ENCODE measurements at places on chromosomes 6 and 20.

GRCh38 chr6:166942393-166943168, 13.8 kb downstream of the RNASET2 start:
- DNase-seq: peak; percentile 62

DNA sequence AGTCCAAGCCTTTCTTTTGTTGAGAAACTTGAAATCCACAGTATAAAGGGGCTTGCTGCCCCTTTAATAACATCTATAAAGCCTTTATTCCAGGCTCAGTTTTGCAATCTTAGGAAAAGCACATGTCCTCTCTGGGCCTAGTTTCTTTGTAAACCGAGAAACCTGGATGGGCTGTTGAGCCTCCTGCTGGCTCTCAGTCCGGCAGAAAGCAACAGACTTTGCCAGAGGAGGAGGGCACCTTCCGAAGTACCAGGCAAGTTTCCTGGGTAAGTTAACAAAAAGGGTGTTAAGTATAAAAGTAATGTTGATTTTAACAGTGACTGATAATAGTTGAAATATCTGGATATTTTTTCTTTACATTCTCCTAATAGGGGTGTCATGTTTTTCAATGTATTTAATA, 99.0 kb upstream of the POPDC3 start:
- DNase-seq: no peak

- no peak for DNase-seq
Observed at GRCh38 chr6:149903938-149904611, 6.2 kb upstream of the RAET1E start.

GRCh38 chr6:90222724-90223198, 73.9 kb downstream of the BACH2 start:
- no peak for DNase-seq

DNA sequence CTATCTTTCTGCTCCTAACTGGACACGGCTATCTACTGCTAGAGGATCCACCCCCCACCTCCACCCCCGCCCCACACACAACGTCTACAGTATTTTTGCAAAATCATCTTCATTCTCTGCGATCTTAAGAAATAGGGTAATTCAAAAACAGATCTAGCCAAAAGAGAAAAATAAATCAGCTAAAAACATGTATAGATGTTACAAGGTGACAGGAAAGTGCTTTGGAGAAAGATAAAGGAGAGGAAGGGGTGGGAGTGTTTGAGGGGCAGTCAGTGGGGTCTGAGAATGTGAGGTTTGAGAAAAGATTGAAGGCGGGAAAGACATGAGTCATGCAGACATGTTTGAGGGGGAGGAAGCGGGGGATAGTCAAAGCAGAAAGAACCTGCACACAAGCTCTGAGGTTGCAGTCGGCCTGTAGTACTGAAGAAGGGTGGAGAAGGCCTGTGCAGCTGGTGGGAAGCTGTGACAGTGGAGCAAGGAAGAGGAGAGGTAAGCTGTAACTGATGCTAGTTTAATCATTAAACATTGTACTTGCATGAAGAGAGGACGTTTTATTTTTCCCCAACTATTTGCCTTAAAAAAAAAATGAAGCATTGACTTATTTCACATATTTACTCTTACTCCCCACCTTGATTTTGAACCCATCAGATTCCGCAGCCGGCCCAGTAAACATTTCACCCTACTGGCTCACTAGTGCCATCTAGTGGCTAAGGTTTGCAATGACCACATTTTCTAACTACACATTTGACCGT, 332.6 kb downstream of the ADGRB3 start:
- DNase-seq: peak; percentile 38

DNA sequence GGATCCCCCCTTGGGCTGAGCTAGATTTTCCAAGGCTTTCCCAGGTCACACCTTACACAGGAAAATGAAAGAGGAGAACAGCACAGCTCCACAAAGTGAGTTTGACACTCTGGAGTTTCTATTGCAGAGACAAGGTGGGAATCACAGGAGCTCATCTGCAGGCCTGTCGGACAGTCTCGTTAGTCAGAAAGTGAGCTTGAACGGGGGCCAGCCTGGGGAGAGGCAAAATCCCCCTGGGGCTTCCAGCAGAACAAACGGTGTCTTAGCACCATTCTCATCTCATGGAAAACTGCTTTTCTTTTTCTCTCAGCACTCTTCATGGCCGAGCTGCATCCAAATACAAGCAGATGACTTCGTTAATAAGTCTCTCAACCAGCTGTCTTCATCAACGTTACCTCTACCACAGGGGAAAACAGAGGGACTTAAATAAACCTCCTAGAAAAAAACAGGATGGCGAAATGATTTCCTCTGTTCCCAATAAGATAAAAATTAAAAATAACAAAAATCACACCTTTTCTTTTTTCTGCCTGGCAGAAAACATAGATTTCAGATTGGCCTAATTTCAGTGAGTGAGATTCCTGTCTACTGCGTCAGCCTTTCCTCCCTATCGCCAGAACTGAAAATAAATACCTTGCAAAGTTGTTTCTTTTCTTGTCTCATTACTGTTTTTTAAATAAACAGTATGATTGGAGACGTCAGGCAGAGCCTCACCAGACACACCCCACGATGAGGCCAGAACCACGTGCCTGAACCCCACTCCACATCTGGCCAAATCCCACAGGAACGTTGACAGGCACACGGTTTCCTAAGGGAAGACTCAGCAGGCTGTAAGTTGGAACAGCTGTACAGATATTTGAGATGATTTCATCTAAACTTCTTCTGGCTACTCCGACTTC, 219.0 kb downstream of the TTLL2 start:
- DNase-seq: no peak

DNA sequence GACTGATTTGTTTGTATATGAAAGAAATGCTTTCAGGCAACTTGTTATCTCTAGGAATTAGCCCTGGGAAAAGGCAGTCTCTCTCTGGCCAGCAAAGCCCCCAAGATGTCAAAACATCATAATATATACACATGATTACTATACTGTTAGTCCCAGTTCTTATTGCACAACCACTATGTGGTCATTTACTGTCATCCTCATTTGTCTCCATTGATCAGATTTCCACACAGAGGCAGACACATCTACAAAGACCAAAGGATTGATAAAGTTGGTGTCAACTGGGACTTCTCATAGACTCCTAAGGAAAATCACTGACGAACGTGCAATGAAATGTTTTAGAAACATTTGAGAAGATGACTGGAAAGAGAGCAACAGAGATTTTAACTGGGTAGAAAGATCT, 71.9 kb upstream of the POPDC3 start:
- DNase-seq: no peak

- DNase-seq: peak; percentile 92
Observed at GRCh38 chr20:49046087-49046900, at the start of gene CSE1L. CSE1L (plus strand) TSS chr20:49046312; CDS start chr20:49058464, 12,152 bp downstream.

- DNase-seq: no peak
Observed at GRCh38 chr20:51899674-51900073, 97.4 kb upstream of the SALL4 start.

GRCh38 chr6:1525364-1526038, 84.2 kb upstream of the FOXC1 start:
- no peak for DNase-seq

GRCh38 chr6:34671801-34672656, 24.5 kb downstream of the ILRUN start:
- DNase-seq: peak; percentile 63

- DNase-seq: no peak
Observed at GRCh38 chr6:11328613-11329247, 96.3 kb upstream of the NEDD9 start.

- no peak for DNase-seq
Observed at GRCh38 chr6:168022488-168023321, 25.2 kb downstream of the KIF25 start.

GRCh38 chr20:41055679-41056078, 27.1 kb downstream of the TOP1 start:
- DNase-seq: no peak

DNA sequence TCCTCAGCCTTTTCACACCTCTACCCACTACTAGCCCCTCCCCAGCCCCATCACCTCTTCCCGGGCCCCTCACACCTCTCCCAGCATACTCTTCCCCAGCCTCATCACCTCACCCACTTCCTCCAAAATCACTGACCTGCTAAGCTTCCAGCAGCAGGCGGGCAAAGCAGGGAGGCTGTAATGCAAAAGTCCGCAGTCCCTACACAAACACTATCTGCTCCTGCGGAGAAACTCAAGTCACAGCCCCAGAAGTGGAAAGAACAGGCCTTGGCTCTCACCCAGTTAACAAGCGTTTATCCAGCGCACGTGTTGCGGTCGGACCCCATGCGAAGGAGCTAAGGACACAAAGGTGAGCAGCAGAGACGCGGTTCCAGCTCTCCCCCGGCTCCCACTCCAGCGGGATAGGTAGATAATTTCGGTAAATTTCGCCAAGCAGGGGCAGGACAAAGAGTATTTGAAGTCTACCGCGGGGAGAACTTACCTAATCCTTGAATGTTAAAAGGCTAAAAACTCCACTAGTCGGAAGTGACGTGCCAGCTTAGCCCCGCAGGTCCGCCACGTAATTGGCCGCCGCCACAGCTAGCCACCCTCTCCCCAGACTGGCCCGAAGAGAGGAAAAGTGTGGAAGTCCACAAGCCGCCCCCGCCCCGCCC, 728 bp upstream of the TRIM39 start:
- DNase-seq: peak; percentile 72

DNA sequence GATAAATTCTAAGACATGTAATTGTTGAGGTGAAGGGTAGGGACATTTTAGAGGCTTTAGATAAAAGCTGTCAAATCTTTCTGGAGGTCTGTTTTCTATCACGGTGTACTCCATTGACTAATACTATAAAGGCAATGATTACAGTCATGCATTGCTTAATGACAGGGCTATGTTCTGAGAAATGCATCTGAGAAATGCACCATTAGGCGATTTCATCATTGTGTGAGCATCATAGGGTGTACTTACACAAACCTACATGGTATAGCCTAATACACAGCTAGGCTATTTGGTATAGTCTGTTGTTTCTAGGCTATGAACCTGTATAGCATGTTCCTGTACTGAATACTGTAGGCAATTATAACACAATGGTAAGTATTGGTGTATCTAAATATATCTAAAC, 71.3 kb upstream of the FYN start:
- no peak for DNase-seq

GRCh38 chr20:701401-702129, 26.0 kb upstream of the SCRT2 start:
- DNase-seq: no peak

DNA sequence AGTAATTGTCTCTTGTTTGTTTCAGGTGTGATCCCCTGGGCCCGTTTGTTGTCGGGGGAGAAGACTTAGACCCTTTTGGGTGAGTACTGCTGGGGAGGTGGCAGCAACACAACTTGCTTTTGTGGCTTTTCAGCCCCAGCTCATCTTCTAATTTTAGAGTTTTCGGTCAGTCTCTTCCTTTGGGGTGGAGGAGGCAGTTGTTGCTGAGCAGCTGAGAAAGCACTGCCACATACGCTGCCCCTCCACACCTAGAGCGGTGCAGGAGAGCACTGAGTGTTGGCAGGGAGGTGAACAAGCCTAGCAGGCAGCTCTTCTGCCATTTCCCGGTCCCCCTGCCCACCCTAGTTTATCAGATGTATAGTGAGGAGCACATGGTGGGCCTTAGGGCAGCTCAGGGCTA, 21.7 kb downstream of the TMEM74B start:
- DNase-seq: no peak

DNA sequence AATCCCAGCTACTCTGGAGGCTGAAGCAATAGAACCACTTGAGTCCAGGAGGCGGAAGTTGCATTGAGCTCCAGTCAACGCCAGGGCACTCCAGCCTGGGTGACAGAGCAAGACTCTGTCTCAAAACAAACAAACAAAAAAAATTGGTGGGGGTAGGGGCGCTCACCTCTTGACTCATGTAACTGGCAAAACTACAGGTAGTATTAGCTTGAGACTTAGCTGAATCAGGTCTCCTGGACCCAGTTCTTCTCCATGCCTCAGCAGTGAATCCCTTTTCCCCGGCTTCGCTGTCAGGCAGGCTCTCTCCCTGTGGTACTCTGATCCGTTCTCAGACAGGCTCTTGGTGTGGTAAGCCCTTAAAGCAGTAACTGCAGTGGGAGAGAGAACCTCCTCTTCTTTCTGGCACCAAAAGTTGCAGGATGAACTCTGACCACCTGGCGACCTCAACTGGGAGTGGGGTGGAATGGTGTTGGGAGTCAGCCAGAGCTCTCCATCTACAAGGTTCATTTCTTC, 12.9 kb downstream of the SLC9A8 start:
- DNase-seq: no peak

DNA sequence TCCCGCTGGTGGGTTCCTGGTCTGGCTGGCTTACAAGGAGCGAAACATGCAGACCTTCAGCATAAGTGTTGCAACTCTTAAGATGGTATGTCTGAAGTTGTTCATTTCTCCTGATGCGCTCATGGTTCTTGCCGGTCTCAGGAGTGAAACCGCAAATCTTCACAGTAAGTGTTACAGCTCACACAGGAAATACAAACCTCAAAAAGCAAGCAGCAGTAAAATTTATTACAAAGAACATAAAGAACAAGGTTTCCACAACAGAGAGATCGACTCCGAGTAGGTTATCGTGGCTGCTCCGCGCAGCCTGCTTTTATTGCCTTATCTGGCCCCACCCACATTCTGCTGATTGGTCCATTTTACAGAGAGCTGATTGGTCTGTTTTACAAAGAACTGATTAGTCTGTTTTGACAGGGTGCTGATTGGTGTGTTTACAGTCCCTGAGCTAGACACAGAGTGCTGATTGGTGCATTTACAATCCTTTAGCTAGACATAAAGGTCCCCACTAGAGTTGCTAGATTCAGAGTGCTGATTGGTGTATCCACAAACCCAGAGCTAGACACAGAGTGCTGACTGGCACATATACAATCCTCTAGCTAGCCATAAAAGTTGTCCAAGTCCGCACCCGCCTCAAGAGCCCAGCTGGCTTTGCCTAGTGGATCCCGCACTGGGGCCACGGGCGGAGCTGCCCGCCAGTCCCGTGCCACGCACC, 39.2 kb downstream of the TRIM27 start:
- peak; percentile 70 for DNase-seq

GRCh38 chr6:22078802-22079545, 217.9 kb downstream of the PRL start:
- DNase-seq: no peak

DNA sequence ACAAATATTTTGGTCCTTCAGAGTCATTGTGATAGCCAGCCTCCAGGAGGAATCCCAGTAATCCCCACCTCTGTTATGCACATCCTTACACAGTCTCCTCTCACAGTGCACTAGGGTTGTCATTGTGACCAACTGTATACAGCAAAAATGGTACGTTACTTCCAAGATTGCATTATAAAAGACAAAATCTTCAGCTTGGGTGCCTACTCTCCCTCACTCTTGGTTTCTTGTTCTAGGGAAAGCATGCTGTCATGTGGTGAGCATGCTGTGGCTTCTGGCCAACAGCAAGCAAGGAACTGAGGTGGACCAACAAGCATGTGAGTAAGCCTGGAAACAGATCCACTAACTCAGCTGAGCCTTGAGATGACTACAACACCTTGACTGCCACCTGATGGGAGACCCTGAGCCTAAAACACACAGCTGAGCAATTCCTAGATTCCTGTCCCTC, 130.1 kb upstream of the DST start:
- no peak for DNase-seq

- DNase-seq: no peak
Observed at GRCh38 chr6:44366781-44367180, 20.7 kb upstream of the CDC5L start.

DNA sequence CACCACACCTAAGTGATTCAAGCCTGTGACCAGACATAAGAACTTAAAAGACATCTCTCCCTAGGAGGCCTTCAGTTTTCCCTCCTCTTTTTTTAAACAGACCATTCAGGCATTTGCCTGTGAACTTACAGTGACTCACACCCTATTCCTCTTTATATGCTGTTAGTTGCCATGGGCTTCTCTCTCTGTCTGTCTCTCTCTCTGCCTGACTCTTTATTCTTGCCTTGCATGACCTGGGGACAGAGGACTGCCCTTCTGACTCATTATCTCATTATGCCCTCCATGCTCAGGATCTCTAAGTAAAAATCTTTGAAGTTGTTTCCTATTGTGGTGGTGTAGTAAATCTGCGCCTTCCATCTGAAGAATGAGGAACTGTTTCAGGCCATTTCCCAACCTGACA, 442.2 kb upstream of the MAN1A1 start:
- no peak for DNase-seq
